Activated CD4-positive, alpha-beta T cell treated with anti-CD3 and anti-CD28 coated beads, Interleukin-2, amount 50 U/mL, for 4 hours (primary cell): ENCODE measurements at places on chromosomes 2 and 18.

DNA sequence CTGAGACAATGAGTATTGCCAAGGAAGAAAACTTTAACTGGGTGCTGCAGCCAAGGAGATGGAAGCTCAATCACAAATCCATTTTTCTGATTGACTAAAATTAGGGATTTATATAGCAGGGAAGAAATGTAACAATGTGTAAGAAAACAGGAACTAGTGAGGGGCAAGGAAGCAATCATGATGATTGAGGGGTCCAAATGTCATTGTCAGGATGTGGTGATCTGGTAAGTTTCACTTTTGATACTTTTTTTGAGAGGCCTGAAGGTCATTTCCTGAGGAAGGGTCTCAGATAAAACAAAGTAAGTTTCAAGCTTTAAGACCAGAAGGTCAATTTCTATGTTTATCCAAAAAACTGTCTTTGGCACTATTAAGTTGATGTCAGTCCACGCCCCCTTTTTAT is 12.0 kb upstream of the GCC2 start:
- no peak for DNase-seq

DNA sequence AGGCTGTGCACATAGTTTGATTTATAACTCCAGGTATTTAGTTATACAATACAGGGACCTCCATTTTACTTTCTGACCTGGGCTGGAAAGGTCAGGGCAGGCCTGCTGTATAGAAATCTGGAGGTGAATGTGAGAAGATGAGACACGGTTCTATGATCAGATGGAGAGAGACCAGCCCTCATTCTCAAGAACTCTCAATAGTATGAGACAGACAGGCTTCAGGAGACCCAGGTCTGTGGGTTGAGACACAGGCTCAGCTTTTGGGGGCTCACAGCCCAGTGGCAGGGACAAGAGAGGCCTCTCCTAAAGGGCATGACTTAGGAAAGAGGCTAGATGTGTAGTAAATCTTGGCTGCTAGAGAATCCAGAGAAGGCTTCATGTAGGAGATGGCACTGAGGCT is 719 bp upstream of the ATP6V1B1 start:
- no peak for DNase-seq

DNA sequence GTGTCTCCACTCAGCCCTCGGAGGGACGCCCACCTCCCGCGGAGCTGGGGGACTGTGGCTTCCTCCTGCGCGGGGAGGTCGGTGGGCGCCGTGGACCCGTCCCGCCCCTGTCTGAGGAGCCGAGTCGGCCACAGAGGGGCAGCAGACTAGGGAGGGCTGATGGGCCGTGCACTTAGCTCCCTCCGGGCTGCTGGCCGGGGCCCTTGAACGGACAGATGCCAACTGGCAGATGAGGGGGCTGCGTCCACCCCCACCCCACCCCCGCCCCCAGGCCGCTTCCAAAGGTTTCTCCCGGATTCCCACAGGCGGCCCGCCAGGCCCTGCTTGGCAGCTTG is 10.4 kb upstream of the UBE2F start:
- no peak for DNase-seq

- DNase-seq, result no peak
Observed at GRCh38 chr2:138507267-138507666, 5.7 kb downstream of the SPOPL start.

GRCh38 chr2:12177455-12178288 is 431.2 kb downstream of the LPIN1 start:
- no peak for DNase-seq

GRCh38 chr18:26717123-26717719 is 148.3 kb downstream of the AQP4 start:
- no peak for DNase-seq

- no peak for DNase-seq
Observed at GRCh38 chr2:186554850-186555671, 34.8 kb upstream of the ITGAV start.

DNA sequence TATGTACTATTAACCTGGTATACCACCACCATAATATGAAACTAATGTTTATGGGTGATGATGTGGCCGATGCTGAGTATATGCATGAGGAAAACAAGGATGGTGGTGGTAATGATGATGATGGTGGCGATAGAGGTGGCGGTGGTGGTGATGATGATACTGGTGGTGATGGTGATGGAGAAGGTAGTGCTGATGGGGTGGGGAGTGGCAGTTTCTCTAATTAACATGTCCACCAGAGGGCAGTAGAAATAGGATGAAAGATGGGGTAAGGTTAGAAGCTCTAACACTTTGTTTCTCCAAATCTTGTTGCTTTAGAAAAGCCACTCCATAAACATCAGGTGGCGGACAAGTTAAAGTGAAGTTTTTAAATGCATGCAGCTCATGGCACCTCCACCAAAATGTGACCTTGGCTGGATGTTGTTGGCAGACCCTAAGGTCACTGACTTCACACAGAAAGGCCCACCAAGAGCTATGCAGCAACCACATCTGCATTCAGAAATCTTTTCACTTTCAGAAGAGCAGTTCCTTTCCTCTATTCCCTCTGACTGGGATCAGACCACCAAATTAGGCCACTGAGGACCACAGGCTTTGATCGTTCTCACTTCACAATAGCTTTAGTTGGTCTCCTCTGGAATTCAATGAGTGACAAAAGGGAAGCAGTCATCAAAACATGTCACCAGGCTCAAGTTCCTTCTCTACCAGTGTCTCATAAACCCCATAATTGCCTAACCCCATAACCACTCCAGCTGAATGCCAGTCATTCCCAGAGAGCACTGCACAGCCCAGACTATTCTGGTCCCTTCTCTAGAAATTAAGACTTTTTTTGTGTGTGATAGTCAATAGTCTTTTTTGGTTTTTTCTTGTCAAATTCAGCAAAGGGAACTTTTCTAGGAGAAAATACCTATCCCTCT is 7.5 kb upstream of the BCL11A start:
- DNase-seq, result no peak

DNA sequence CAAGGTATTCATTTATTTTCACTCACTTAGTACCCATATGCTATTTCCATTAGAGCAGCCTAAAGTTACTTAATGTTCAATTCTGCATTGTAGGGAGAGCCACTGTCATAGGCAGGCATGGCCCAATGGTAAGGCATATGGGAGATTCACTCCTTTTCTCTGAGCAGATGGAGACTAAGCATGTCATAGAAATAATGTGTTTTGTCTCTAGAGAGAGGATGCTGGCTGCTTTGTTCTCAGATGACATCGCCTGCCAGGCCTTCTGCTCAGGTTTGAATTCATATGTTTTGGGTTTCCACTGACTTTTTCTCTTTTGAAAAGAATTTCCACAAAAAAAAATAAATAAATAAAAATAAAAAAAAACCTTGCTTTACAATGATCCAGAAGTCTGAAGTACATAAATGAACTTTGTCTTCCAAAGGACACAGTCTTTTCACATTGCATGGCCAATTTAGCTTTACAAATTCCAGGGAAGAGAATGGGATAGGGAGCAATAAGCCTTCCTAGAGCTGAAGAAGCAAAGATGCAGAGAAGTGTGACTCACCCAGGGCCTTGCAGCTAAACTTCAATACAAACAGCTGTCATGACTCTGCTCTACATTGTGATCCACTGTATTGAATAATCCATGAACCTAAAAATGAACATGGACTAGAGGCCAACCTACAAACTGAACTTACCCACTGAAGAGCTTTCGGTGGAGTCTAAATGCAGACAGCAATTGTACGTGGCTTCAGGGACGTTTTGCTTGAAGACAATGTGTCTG is 422.5 kb downstream of the CMPK2 start:
- DNase-seq, result no peak

DNA sequence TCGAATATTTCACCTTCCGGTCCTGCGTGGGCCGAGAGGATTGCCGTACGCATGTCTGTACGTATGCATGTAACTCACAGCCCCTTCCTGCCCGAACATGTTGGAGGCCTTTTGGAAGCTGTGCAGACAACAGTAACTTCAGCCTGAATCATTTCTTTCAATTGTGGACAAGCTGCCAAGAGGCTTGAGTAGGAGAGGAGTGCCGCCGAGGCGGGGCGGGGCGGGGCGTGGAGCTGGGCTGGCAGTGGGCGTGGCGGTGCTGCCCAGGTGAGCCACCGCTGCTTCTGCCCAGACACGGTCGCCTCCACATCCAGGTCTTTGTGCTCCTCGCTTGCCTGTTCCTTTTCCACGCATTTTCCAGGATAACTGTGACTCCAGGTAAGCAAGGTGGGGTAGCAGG is at the start of gene SERPINB5:
Gene SERPINB5 (plus strand): TSS at position 291 of the 400 bp plus-strand sequence. CDS start 7,471 bp downstream, outside the sequence.
- DNase-seq, result no peak

GRCh38 chr18:13266218-13267100 is 47.9 kb downstream of the LDLRAD4 start:
- no peak for DNase-seq
